CD4-positive, alpha-beta T cell treated with Interleukin-12 subunit alpha and Interleukin-12 subunit beta, for 1 hour (primary cell): ENCODE measurements at places on chromosomes 5 and 9.

DNA sequence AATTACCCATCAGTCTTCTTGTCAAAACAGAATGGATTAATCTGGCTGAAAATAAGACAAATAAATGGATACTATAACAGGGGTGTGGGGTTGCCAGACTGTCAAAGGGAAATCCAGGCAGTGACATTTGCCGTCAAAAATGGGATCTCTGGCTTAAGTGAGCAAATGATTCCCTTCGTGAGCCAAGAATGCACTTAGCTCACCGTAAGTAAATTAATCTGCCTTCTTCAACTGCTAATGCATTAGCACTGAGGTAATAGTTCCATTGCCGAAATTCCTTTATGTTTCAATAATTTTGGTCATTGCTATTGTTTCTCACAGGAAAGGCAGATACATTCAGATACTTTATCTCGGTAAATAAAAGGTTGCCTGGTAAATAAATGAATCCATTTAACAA is 377.8 kb downstream of the KIAA0825 start:
- no peak for DNase-seq

GRCh38 chr9:121362813-121363621 is 7.0 kb downstream of the STOM start:
- no peak for DNase-seq

DNA sequence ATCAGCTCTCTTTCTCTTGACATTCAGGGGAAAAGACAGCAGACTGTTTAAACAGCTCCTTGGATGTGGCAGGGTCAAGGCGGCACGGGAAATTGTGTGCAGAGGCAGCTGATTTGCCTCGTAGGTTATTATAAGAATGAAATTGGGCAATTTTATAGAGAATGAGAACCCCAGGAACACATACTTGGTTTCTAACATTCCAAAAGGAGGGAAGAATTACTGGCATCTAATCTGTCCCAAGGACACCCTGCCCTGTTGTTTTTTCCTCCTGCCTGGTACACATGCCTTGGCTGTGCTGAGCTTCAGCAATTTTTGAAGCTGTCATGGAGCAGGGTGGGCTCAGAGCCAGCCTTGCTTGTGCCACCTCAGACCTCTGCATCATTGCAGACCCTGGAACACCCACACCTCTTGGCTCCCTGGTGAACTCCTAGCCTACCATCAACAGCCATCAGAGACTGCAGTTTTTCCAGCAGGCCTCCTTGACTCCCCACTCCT is 143.6 kb downstream of the BOD1 start:
- no peak for DNase-seq

DNA sequence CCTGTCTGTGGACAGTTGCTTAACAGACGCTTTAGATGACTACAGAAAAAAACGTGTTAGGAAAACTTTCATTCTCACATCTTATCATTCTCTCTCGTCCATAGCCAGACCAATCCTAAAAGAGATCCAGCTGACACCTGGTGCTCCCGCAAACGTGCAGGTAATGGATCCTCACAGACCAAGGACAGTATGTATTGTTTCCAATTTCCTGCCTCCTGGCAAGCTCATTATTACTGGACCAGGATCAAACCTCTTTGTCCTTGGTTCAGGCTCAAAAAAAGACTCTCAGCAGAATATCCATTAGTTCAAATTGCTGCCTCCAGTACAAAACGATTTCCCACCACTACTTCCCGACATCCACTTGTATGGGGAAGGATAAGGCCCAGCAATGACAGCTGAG is 62.4 kb downstream of the SERINC5 start:
- no peak for DNase-seq

GRCh38 chr5:1204693-1205242 is 3.4 kb downstream of the SLC6A19 start:
- DNase-seq = no peak

DNA sequence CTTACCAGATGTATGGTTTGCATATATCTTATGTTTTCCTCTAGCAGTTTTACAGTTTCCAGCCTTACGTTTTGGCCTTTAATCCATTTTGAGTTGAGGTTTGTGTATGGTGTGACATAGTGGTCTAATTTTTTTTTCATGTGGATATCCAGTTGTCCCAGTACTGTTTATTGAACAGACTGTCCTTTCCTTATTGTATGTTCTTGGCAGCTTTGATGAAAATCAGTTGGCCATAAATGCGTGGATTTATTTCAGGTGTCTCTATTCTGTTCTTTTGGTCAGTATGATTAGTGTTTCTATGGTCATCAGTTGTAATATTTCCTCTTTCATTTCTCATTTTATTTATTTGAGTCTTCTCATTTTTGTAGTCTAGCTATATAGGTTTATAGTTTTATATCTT is 42.4 kb downstream of the SRFBP1 start:
- no peak for DNase-seq

DNA sequence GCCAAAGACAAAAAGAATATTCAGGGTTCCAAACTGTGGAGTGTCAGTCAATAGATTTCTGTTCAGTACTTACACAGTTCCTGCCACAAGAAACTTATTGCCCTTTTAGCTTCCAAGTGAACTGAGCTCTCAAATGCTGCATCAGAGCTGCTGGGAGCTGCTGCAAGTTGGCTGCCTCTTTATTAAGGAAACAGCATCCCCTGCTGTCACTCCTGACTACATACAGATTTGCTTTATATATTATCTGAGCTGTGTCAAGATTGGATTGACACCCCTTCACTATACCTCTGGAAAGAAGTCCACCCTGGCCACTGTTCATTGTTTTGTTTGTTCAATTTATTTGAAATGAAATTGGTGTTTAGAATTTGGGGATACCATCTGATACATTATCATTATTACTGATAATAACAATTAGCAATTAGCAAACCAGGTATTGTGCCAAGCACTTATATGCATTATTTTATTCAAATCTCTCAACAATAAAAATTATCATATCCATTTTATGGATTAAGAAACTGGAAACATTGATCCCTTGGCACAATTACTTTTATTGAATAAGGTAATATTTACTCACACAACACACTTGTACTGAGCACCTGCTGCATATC is 16.4 kb upstream of the C5orf58 start:
- no peak for DNase-seq

GRCh38 chr9:136412962-136413361 is 2.5 kb downstream of the PMPCA start:
- no peak for DNase-seq

GRCh38 chr5:17069995-17070511 is 134.0 kb upstream of the MYO10 start:
- DNase-seq = no peak

GRCh38 chr9:85038824-85039608 is 369.5 kb downstream of the NTRK2 start:
- DNase-seq = no peak

GRCh38 chr5:127686424-127686823 is 16.8 kb upstream of the CCDC192 start:
- DNase-seq = no peak

DNA sequence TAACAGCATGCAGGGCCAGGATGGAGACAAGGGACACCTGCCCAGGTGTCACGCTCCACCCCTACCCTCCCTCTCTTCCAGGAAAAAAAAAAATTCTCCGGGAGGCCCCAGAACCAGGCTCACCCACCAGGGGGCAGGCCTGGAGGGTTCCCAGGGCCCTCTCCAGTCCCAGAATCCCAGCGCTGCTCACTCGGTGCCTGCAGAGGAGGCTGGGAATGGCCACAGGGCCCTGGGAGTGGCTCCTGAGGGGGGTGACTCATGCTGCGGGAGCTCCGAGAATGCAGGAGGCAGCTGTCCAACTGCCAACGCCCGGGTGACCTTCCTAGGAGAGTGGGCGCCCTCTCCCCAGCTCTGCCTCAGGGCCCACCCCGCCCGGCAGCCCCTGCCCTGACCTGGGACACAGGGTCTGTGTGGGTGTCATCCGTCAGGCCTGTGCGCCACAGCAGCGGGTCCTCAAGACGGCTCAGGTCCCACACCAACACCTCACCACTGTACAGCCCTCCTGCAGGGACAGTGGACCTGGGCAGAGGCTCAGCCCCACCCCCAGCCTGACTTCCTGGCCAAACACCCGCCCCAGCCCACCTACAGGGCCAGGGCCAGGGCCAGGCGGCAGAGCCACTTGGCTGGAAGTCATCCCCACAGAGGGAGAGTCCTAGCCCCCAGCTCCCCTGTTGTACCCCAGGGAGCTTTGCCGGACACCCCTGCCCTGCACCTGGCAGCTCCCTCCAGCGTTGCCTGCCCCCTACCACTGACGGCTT is 21.2 kb downstream of the DYNC2I2 start:
- no peak for DNase-seq

DNA sequence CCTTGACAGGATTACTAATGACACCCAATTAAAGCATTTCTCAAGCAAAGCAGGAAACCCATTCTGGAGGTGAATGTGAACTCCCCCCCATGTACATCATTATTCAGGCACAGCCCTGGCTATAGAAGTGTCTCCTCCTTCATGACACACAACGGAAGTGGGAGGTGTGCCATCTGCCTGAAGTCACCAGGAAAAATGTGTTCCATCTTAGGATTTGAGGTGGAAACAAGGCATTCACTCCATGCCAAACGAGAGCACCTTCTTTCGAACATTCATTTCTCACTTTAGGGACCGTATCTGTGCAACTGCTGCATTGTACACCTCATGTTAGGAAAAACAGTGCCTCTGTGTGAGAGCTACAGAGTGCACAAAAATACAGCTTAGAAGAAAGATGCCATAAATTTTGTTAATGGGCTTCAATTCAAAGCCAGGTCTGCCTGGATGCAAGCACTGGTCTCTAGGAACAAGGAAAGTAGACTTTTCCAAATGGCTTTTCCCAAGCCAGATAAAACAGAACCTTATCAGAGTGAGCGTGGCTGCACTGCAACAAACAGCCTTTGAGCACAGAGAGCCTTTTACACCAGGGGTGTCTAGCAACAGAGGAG is 19.4 kb downstream of the GOLM1 start:
- DNase-seq = no peak

GRCh38 chr5:159206818-159207217 is 2.5 kb downstream of the RNF145 start:
- no peak for DNase-seq

DNA sequence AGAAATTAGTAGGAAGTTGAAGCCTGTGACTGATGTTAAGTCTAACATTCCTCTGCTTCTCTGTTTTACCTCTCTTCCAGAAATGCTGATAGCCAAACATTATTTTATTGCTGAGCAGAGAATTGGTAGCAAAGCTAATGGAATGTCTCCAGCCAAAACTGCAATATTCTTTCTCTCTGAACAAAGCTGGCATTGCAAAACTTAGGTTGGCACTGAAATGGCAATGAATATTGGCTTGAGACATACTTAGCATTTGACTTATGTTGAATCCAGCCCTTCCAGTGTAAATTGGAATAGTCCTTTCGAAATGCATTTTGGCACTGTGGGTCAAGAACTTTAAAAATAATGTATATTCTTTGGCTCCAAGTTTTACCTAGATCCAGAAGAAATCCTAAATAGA is 21.1 kb downstream of the FAF2 start:
- DNase-seq = no peak

- no peak for DNase-seq
Measured at GRCh38 chr5:143051244-143052058, 281.3 kb downstream of the ARHGAP26 start.

- DNase-seq = no peak
Measured at GRCh38 chr9:36153746-36154145, 15.4 kb upstream of the CCIN start.

DNA sequence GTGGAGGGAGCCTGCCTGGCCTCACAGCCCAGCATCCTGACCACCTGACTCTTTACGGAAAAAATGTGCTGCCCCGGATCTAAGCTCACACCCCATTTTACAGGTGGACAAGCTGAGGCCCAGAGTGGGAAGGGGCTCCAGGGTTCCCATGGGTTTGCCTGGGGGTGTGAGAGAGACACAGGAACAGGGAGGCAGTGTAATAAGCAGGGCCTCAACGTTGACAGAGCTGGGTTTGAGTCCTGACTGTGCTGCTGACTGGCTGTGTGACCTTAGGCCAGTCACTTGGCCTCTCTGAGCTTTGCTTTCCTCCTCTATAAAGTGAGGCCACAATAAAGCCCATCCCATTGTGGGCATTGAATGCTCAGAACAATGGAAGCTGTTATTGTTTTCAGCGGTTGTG is 73.7 kb downstream of the HMCN2 start:
- no peak for DNase-seq

DNA sequence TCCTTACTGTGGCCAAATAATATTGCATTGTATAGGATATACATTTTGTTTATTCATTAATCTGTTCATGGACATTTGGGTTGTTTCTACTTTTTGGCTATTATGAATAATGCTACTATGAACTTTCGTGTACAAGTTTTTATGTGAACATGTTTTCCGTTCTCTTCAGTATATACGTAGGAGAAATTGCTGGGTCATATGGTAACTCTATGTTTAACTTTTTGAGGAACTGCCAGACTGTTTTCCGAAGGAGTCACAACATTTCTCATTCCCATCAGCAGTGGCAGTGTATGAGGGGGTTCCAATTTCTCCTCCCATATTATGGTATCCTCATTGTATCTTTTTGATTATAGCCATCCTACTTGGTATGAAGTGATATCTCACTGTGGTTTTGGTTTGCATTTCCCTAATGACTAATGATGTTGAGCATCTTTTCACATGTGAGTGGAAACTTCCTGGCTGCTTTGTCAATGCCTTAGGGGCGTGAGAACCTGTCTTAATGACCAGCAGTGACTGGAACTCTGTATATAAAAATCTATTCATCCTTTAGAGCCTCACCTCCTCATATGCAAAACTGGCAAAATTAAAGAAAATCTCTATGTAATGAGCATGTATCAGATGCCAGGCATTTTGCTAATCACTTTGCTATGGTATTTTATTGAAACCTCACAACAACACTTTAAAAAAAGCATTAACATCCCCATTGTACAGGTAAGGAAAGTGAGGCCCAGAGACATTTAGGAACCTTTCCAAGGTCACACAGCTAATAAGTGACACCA is 47.8 kb upstream of the TGFBR1 start:
- peak; percentile 43 for DNase-seq

DNA sequence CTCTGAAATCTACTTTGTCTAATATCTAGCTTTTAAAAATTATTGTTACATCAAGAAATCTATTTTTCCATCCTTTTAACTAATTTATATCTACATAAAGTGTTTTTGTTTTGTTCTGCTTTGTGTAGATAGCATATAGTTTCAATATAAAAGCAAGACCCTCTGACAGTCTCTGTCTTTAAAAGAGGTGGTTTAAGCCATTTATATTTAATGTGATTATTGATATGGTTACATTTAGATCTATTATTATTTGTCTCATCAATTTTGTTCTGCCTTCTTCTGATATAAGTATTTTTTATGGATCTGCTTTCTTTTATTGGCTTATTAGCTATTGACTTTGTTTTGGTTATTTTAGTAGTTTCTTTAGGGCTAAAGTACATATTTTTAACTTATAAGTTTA is 16.0 kb downstream of the HMGXB3 start:
- DNase-seq = no peak

DNA sequence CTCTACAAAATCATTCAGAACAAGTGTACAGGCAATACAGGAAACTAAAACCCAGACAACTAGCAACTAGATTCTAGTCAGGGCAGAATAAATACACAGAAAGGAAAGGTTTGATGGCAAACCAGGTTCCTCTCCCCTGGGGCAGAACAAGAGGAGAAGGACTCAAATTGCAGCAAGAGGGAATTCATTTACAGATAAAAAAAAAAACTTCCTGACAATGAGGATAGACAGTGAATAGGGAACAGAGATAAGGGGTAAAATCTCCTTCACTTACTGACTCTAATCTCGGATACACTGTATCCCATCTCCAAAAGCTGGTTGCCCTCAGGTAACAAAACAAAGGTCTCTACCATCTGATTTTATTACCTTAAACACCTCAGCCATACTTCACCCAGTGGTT is 244.0 kb downstream of the SEC61B start:
- DNase-seq = no peak

GRCh38 chr9:19913151-19913550 is 124.3 kb upstream of the SLC24A2 start:
- DNase-seq = no peak

GRCh38 chr5:72694856-72695255 is 121.6 kb upstream of the TNPO1 start:
- DNase-seq = no peak
